Natural killer cell (primary cell): ENCODE measurements at places on chromosomes 11 and 22.

- no peak for DNase-seq
Measured at GRCh38 chr11:64118876-64119665, 46.8 kb downstream of the MACROD1 start.

DNA sequence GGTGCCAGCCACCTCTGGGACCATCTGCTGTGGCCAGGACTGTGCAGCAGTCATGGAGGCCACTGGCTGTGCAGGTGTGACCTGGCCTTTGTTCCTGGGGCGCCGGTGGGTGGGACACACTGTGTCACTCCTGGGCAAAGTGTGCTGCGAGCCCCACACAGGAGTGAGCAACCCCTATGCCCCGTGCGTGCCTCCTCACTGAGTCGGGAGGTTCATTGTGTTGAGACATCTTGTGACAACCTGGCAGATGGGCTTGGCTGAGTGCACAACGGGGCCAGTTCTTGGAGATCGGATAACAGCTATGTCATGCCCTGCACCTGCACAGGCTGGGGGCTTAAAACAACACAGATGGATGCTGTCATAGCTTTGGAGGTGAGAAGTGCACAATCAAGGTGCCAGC, 13.5 kb downstream of the ANO1 start:
- no peak for DNase-seq

GRCh38 chr11:60775420-60775961, 9.6 kb upstream of the MS4A10 start:
- peak; percentile 92 for DNase-seq

DNA sequence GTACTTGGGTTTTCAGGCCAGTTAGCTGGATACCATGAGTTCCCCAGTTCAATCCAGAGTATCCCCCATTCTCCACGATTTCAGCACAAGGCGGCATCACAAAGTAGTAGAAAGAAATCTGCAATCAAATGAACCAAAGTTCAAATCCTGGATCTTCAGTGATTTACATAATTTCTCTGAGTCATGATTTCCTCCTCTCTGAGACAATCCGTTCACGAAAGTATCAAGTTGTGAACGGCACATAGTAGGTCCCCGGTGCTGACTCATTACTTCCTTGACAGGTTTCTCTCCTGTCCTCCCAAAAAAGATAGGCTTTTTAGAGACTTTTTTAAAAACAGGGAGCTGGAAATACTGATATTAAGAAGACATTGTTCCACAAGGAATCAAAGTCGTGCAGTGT, 69.1 kb upstream of the AKIP1 start:
- no peak for DNase-seq

GRCh38 chr11:8386134-8386864, 122.6 kb upstream of the LMO1 start:
- no peak for DNase-seq

DNA sequence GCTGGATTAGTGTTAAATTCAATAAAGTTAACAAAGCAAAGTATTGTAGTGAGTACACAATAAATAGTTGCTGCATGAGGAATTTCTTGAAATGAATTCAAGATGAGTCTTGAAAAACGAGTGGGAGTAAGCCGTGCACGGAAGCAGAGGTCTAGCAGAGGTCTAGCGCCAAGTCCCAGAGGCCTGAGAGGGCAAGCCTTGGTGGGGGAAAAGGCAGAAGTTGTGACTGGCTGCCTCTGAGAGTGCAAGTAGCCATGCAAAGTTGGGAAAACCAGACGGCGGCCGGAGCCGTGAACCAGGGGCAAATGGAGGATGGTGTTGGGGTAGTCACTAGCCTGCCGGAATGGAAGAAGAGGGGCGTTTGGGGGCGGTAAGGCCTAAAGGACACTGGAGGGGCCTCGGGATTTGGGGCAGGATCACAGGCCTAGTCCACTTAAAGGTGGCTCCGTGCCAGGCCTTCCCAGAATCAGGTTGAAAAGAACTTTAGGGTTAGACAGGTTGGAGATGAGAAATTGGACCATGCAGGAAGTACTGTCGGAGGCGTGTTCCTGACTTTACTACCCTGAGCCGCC, 379 bp upstream of the SLC3A2 start:
- DNase-seq: no peak

GRCh38 chr11:14934641-14935351, 37.4 kb downstream of the CALCA start:
- no peak for DNase-seq

DNA sequence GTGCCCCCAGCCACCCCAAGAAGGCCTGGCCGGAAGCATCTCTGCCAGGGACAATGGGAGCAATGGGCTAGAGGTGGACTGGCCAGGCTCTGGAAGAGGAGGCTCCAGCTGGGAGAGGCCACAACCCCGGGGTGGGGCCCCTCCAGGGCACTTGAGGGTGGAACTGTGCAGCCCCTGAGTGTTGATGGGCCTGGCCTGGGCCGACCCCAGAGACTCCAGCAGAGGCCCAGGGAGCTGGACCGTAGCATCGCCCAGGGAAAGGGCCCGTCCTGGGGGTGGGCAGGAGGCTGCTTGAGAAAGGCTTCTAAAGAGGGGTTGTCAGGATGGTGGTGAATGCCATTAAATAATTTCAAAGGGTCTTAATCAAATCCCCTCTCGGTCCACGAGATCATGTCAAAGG, 30.4 kb downstream of the CDKN1C start:
- no peak for DNase-seq

- DNase-seq: no peak
Measured at GRCh38 chr11:61718046-61718531, 34.3 kb upstream of the MYRF start.

DNA sequence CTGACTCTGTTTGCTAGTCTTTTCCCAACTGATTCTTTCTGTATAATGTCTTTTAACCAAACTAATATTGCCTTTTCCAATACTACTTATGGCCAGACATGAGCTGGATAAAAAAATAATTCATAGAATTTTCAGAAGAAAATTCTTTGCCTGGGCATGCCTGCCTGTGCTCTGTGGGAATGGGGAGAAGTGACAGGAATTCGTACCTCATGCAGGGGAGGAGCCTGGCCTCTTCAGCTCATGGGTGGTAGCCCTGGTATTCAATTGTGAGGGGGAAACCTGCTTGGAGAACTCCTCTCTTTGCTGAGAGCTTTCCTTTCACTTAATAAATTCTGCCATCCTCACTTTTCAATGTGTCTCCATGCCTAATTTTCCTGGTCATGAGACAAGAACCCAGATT, 928.8 kb downstream of the FAM181B start:
- DNase-seq: no peak

DNA sequence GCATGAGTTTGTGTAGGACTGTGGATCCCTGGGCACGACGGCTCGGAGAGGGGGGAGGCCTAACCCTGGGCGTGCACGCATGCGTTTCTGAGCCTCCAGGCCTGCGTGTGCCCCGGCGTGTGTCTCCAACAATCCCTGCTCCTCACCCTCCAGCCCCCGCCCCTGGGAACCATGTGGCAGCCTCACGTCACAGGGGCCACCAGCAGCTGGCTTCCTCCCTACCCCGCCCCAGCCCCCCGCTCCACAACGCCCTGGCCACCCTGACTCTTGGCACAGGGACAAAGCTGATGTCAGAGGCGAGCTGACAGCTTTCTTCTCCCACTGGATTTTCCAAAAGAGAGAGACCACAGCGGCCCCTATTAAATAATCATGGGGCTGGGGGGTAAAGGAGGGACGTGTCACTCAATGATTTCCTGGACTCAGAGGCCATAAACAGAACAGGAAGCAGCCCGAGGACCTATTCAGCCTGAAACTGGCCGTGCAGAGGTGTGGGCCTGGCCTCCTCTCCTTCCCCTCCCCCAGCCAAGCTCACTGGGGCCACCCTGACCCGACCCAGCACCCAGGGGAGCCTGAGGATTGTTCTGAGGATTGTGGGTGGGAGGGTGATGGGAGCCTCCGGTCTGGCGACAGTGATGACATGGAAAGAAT, 6.8 kb upstream of the LIF start:
- no peak for DNase-seq

GRCh38 chr11:102191832-102192231, 81.6 kb downstream of the YAP1 start:
- no peak for DNase-seq

GRCh38 chr22:30609260-30610185, 2.5 kb downstream of the TCN2 start:
- no peak for DNase-seq

GRCh38 chr11:60870276-60870675, 2.9 kb downstream of the ZP1 start:
- no peak for DNase-seq

- DNase-seq: no peak
Measured at GRCh38 chr22:39472570-39473556, 16.1 kb downstream of the MGAT3 start.

GRCh38 chr11:36056160-36056751, 112.4 kb downstream of the LDLRAD3 start:
- no peak for DNase-seq

DNA sequence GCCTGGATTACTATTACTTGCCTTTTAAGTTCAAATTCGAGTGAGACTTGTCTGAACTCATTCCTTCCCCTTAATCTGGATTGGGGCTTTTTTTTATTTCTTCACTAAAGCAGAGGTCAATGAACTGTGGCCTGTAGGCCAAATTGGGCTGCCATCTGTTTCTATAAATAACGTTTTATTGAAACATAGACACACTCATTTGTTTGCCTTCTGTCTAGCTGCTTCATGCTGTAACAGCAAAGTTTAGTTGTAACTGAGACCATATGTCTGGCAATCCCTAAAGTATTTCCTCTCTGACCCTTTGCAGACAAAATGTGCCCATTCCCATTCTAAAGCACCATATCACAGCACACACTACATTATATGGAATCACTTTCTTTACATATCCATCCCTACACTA, 207.9 kb upstream of the ISX start:
- no peak for DNase-seq

DNA sequence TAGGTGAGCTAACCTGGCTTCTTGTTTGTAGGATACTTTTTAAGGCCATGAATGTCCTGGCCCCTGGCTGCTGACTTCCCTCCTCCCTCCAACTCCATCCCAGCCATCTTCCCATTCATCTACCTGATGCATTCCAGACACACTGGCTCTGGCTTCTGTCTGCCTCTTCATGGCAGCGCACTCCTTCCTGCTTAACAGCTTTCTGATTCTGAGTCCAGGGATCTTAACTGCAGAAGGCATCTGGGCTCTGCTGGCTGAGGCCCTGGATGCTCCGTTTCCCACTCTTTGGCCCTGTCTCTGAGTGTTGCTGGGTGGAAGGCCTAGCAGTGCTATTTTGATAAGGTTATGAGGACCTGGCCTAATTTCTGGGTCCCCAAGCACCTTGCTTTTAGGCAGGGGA, 1.8 kb upstream of the THY1 start:
- DNase-seq: no peak

GRCh38 chr22:26066534-26066933, 102.7 kb upstream of the SEZ6L start:
- no peak for DNase-seq

DNA sequence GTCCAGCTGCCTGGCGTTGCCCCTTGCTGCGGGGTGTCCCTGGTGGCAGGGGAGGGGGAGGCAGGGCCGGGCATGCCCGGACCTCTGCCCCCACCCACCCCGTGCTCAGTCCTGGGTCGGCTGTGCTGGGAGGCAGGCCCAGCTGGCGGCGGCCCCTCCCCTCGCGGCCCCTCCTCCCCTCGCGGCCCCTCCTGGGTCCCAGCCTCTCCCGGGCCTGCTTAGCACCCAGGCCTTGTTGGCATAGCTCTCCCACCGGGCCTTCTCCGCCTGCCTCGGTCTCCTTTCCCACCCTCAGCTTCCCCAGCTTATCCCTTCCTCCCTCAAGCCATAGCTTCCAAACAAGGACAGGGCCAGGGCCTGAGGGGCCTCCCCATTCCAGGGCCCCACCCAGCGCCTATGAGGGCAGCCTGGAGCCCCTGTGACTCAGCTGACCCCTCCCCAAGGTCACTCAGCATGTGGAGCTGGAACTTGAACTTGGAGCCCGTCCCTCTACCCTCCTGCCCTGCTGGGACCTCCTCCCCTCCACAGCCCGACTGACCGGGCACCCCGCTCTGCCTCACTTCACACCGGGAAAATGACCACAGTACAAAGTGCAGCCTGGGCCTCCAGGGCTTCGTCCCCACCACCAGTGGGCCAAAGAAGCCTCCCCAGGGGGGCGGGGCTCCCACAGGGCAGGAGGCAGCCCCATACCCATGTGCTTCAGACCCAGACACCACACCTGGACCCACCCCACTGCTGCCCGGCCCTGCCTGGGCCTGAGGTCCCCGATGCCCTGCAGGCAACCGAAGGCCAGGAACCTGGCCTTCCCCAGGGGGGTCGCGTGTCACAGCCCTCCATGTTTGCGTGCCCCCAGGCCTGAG, 1.2 kb downstream of the EPS8L2 start:
- DNase-seq: no peak

- no peak for DNase-seq
Measured at GRCh38 chr22:29348041-29348440, 32.5 kb upstream of the RASL10A start.

DNA sequence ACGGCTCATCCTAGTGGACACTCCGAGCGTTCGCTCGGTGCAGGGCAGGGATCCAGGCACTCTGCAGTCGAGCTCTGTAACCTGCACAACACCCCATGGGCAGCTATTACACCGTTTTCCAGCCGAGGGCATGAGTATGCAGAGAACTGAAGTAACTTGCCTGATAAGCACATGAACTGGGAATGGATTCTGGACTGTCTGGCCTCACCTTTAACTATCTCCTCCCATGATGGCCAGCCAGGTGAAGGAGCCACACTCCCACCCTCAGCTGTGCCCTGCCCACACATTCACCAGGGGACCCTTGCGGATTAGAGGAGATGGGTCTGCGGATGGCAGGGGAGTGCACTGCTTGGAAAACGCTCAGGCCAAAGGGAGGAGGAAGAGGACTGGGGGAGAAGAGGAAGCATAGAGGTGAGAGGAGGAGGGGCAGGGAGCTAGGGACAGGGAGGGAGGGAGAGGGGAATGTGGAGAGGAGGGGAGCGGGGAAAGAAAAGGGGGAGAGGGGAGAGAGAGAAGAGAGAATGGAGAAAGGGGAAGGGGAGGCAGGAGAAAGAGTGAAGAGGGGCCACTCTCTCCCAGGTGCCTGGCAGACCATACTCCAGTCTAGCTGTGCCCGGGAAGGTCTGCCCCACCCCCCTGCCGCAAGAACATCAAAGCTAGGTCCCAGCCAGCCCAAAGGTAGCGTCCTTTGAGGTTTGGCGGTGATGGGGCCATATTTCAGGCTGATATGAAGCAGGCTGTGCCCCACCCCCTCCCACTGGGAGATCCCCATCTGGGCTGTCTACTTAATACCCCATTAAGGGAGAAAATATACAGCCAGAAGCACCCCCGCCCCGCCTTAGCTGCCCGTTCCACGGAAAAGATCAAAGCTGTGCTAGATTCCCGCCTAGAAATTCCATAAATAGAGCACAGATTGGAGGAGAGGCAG, 33.2 kb upstream of the TCF20 start:
- peak; percentile 48 for DNase-seq
